ENCODE measurements at places on chromosomes 12 and 14. TPM values are rescaled to one million over a fixed set of nuclear protein-coding genes. Genes with fewer than 3 reads are reported as not detected.

The ZNF268 gene
- total RNA-seq, result 28.6 TPM

The MMAB gene
- 56.1 TPM for total RNA-seq

The CNTN1 gene
- 0.26 TPM for total RNA-seq

The PPP4R4 gene
- 0.51 TPM for total RNA-seq

The LRP1-AS gene
- not detected for total RNA-seq

The LBHD2 gene
- total RNA-seq, result not detected

The MYF6 gene
- total RNA-seq, result under 0.01 TPM

The TCL1A gene
- total RNA-seq, result not detected

The VRTN gene
- total RNA-seq, result not detected

The OR4E2 gene
- total RNA-seq, result not detected

The HHIPL1 gene
- 9.9 TPM for total RNA-seq

The CLEC9A gene
- not detected for total RNA-seq

The SYCP3 gene
- total RNA-seq, result 0.26 TPM

The RNU7-1 gene
- total RNA-seq, result not detected

The OTX2 gene
- not detected for total RNA-seq

The C12orf54 gene
- total RNA-seq, result not detected

The MMP19 gene
- total RNA-seq, result 7.1 TPM

The SLC17A8 gene
- not detected for total RNA-seq

The CLEC1B gene
- total RNA-seq, result not detected

The FGF6 gene
- total RNA-seq, result not detected

The KRT74 gene
- total RNA-seq, result not detected

The SPIC gene
- total RNA-seq, result not detected

The P2RX7 gene
- 16.7 TPM for total RNA-seq

The MTRFR gene
- 10.8 TPM for total RNA-seq

The SLC5A8 gene
- not detected for total RNA-seq

The FOXM1 gene
- total RNA-seq, result 7.3 TPM

The CCDC177 gene
- not detected for total RNA-seq
